ENCODE measurements at places on chromosomes 11 and 22. TPM values are rescaled to one million over a fixed set of nuclear protein-coding genes. Genes with fewer than 3 reads are reported as not detected.

- H3K4me3 ChIP-seq, result no peak overlapping the region
- H3K27me3 ChIP-seq, result peaks cover 4% of the 10 kb centered on the region
- no peak overlapping the region for H3K27ac ChIP-seq
- H3K4me1 ChIP-seq, result no peaks in the 10 kb centered on the region
- DNase-seq, result no peak
- H3K36me3 ChIP-seq, result no peaks in the 10 kb centered on the region
Measured at GRCh38 chr11:128940156-128940555, 2.5 kb downstream of the TP53AIP1 start.

The SYT12 gene
- total RNA-seq, result 4.1 TPM

GRCh38 chr11:2892215-2892966 is 6.8 kb upstream of the CDKN1C start:
- peak overlapping the region; percentile 77 for H3K4me3 ChIP-seq
- H3K36me3 ChIP-seq, result no peaks in the 10 kb centered on the region
- no peak overlapping the region for H3K27ac ChIP-seq
- DNase-seq, result peak; percentile 93

GRCh38 chr11:120853435-120853834 is 170.5 kb upstream of the TBCEL start:
- no peaks in the 10 kb centered on the region for H3K36me3 ChIP-seq
- H3K4me1 ChIP-seq, result no peaks in the 10 kb centered on the region
- DNase-seq, result peak; percentile 27
- H3K27me3 ChIP-seq, result no peaks in the 10 kb centered on the region

The SCUBE2 gene
- total RNA-seq, result 2.7 TPM

GRCh38 chr22:42353883-42354727 is 78.1 kb downstream of the NFAM1 start:
- H3K4me1 ChIP-seq, result no peaks in the 10 kb centered on the region
- DNase-seq, result no peak
- no peaks in the 10 kb centered on the region for H3K36me3 ChIP-seq
- H3K27me3 ChIP-seq, result no peaks in the 10 kb centered on the region
- H3K27ac ChIP-seq, result no peak overlapping the region

DNA sequence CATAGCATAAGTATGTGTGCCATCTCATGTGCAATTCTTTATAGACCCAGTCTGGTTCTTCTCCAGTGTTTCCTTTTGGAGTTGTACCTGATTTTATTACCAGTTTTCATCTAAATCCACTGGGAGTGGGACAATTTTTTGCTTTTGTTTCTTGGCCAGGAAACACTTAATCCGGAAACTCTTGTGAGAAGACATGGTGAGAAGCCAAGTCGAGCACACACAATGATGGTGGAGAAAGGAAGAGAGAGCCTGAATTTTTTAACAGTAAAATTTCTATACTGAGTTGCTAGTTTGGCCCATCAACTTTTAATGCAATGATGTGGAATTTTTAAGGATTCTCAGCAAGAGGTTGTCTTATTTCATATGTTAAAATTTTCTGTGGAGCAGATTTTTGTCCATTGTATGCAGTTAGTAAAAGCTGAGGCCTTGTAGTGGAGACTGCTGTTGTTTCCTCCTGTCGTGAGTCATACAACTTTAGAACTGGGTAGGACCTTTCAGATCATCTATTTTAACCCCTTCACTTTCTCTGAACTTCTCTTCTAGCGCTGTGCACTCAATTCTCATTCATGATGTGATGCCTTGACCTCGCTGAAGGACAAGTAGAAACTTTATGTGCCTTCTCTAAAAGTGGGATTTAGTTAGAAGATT is 17.1 kb downstream of the FAR1 start:
- no peaks in the 10 kb centered on the region for H3K36me3 ChIP-seq
- DNase-seq, result no peak
- H3K27me3 ChIP-seq, result no peaks in the 10 kb centered on the region
- H3K4me1 ChIP-seq, result no peaks in the 10 kb centered on the region

- no peak for DNase-seq
- peaks cover 5% of the 10 kb centered on the region for H3K36me3 ChIP-seq
- peaks cover 29% of the 10 kb centered on the region for H3K4me1 ChIP-seq
- peak overlapping the region; percentile 63 for H3K27ac ChIP-seq
Measured at GRCh38 chr11:96200243-96200642, 142.8 kb downstream of the MAML2 start.

DNA sequence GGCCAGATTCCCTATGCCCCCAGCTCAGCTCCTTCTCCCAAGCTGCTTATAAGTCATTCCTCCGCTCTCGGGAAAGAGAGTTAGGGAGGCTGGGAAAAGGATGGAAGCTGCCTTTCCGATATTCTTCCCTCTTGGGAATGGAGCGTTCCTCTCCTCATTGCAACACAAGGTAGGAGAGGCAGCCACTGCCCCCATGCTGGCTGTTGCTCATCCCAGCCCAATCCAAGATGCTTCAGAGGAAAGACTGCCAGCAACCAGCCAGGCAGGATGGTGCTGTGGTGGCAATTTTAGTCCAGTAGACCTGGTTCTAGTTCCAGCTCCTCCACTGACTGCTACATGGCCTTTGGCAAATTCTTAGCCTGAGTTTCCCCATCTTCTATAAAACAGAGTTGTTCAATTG is 13.7 kb upstream of the C11orf96 start:
- no peak overlapping the region for H3K4me3 ChIP-seq
- peaks cover 3% of the 10 kb centered on the region for H3K27me3 ChIP-seq
- H3K4me1 ChIP-seq, result peaks cover 13% of the 10 kb centered on the region
- peak; percentile 58 for DNase-seq
- no peak overlapping the region for H3K27ac ChIP-seq

The CRYBB2 gene
- not detected for total RNA-seq

DNA sequence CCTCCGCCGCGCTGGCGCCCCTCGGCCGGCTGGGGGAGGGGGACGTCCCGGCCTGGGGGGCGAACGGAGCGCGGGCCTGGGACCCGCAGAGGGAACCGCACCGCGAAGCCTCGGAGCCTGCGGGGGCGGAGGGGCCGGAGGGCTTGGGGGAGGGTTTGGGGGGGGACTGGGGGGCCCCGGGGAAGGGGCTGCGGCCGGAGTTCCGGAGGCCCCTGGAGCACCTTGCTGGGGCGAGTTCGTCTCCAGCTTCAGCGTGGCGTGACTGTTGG is 261 bp upstream of the SCT start:
- H3K4me1 ChIP-seq, result peaks cover 15% of the 10 kb centered on the region
- H3K36me3 ChIP-seq, result no peaks in the 10 kb centered on the region
- no peaks in the 10 kb centered on the region for H3K27me3 ChIP-seq
- H3K4me3 ChIP-seq, result no peak overlapping the region

- H3K36me3 ChIP-seq, result no peaks in the 10 kb centered on the region
- no peak overlapping the region for H3K27ac ChIP-seq
- H3K4me1 ChIP-seq, result no peaks in the 10 kb centered on the region
- H3K4me3 ChIP-seq, result no peak overlapping the region
Measured at GRCh38 chr22:32222991-32223390, 18.1 kb upstream of the RFPL2 start.

DNA sequence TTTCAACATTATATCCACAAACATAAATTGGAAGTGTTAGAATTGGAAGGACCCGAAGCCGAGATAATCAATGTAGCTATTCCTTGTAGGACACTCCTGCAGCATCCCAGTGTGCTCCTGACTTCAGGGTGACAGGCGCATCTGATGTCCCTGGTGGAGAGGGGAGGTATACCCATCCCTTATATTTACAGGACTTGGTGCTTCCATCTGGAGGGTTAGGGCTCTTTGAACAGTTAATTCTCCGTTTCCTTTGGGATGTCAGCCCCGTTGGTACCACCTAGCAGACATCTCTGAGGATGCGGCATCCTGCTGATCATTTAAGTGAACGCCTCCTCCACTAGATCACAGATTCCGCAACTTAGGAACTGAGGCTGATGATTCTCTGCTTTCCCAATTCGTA is 451.3 kb downstream of the OPCML start:
- H3K27ac ChIP-seq, result no peak overlapping the region
- H3K4me1 ChIP-seq, result no peaks in the 10 kb centered on the region
- DNase-seq, result no peak
- H3K27me3 ChIP-seq, result peaks cover 27% of the 10 kb centered on the region
- H3K4me3 ChIP-seq, result no peak overlapping the region

All from osteoblast (primary cell).